ENCODE measurements at places on chromosomes 3 and 15.
A peak's percentile ranks its signal among the peaks of the same experiment; 100 is the strongest.

GRCh38 chr3:129908417-129908816 is 14.9 kb upstream of the TMCC1 start:
- no peak for DNase-seq

- peak; percentile 91 for DNase-seq
Measured at GRCh38 chr3:73580343-73580742, 44.4 kb downstream of the PDZRN3 start.

- no peak for DNase-seq
Measured at GRCh38 chr3:130374033-130374432, 28.6 kb downstream of the COL6A5 start.

- DNase-seq, result no peak
Measured at GRCh38 chr15:62732078-62732477, 310.5 kb upstream of the TPM1 start.

- DNase-seq, result no peak
Measured at GRCh38 chr15:45112143-45112590, 1.8 kb downstream of the DUOX2 start.
